ENCODE measurements at places on chromosomes 7 and 10.

- no peaks in the 10 kb centered on the region for H3K27me3 ChIP-seq
- DNase-seq, result no peak
- H3K4me1 ChIP-seq, result no peaks in the 10 kb centered on the region
- H3K27ac ChIP-seq, result no peak overlapping the region
- H3K36me3 ChIP-seq, result no peaks in the 10 kb centered on the region
- H3K4me3 ChIP-seq, result no peak overlapping the region
These were observed 712.2 kb upstream of the GHITM start for GRCh38 chr10:83427101-83427500.

DNA sequence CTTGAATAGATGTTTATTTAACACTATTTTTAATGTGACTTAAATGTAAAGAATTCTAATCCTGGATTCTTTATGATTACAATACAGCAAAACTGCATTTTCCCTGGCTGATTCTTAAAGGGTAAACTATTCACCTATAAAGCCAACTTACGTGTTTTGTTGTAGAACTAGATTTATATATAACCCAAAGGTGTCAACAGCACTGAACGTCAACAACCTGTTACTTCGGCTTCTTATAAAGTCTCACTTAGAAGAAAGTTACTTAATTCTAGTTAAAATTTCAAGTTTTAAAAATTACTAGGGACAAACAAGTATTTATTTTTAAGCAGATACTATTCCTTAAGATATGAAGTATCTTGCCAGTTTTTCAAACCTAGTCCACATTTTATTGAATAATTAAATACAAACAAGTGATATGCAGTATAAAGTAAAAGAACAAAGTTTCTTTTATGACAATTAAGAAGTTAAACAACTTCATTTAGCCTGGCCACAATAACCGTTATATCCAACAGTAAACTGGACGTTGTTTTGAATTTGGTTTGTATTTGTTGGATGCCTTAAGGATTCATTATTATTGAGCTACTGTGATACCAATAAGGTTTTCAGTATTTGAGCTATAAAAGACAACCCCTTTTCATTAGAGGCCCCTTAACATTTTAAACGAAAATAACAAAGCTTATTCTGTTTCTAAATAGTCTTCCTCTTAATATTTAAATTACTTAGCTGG, 83.1 kb downstream of the SNX10 start:
- H3K27me3 ChIP-seq, result peaks cover 80% of the 10 kb centered on the region
- H3K4me1 ChIP-seq, result no peaks in the 10 kb centered on the region
- DNase-seq, result no peak
- no peak overlapping the region for H3K27ac ChIP-seq

DNA sequence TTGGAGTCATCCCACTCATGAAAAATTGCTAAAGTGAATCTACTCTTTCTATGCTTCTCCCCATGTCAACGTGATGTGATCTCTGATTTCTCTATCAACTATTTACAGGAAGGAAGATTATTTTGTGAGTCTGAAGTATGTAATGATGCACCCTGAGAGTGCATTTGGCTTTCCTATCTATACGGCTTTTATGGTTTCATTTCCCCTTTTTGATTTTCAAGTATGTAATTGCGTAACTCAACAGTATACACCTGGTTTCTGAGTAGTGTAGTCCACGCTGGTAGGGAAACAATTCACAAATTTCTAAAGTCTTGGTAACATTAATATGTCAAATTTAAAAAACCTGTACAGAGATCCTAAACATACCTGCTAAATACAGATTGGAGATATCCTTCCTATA, 194.7 kb upstream of the SEMA3A start:
- no peaks in the 10 kb centered on the region for H3K27me3 ChIP-seq
- H3K4me1 ChIP-seq, result no peaks in the 10 kb centered on the region
- H3K27ac ChIP-seq, result no peak overlapping the region
- DNase-seq, result no peak

- DNase-seq, result no peak
- no peaks in the 10 kb centered on the region for H3K4me1 ChIP-seq
- H3K4me3 ChIP-seq, result no peak overlapping the region
- H3K36me3 ChIP-seq, result peaks cover 20% of the 10 kb centered on the region
- no peak overlapping the region for H3K27ac ChIP-seq
These were observed 35.4 kb downstream of the CDK13 start for GRCh38 chr7:39985398-39985918.

GRCh38 chr10:77456414-77456813, 181.2 kb downstream of the KCNMA1 start:
- H3K4me3 ChIP-seq, result no peak overlapping the region
- H3K27ac ChIP-seq, result no peak overlapping the region
- H3K27me3 ChIP-seq, result no peaks in the 10 kb centered on the region
- no peak for DNase-seq

DNA sequence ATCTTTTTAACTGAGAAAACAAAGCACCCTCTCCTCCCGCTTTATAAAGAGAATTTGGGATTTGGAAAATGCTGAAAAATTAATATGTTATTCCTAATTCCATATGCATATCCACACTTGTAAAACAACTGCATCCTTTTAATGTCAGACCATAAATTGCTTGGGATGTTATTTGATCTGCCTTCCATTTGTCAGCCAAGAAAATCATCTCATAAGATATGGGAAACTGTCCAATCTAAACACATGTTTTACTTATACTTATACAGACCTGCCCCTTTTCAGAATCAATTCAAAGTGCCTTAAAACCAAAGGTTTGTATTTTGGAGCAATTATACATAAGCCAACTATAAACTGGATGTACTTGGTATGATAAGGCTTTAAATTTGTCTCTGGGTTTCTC, 595.5 kb upstream of the PFKP start:
- no peak overlapping the region for H3K4me3 ChIP-seq
- no peaks in the 10 kb centered on the region for H3K36me3 ChIP-seq
- H3K27me3 ChIP-seq, result peaks cover 2% of the 10 kb centered on the region
- no peak for DNase-seq
- no peak overlapping the region for H3K27ac ChIP-seq

GRCh38 chr10:12549297-12549696, 199.9 kb downstream of the CAMK1D start:
- no peak overlapping the region for H3K27ac ChIP-seq
- no peaks in the 10 kb centered on the region for H3K27me3 ChIP-seq
- no peak for DNase-seq
- H3K4me3 ChIP-seq, result no peak overlapping the region
- no peaks in the 10 kb centered on the region for H3K4me1 ChIP-seq

GRCh38 chr7:32871624-32872371, 19.8 kb downstream of the KBTBD2 start:
- H3K27me3 ChIP-seq, result no peaks in the 10 kb centered on the region
- H3K27ac ChIP-seq, result no peak overlapping the region
- H3K4me3 ChIP-seq, result no peak overlapping the region
- peaks cover 77% of the 10 kb centered on the region for H3K36me3 ChIP-seq
- no peak for DNase-seq
- no peaks in the 10 kb centered on the region for H3K4me1 ChIP-seq

GRCh38 chr7:978049-978346, 2.6 kb upstream of the COX19 start:
- H3K4me1 ChIP-seq, result peaks cover 10% of the 10 kb centered on the region
- peaks cover 11% of the 10 kb centered on the region for H3K36me3 ChIP-seq
- no peak for DNase-seq
- no peak overlapping the region for H3K27ac ChIP-seq

DNA sequence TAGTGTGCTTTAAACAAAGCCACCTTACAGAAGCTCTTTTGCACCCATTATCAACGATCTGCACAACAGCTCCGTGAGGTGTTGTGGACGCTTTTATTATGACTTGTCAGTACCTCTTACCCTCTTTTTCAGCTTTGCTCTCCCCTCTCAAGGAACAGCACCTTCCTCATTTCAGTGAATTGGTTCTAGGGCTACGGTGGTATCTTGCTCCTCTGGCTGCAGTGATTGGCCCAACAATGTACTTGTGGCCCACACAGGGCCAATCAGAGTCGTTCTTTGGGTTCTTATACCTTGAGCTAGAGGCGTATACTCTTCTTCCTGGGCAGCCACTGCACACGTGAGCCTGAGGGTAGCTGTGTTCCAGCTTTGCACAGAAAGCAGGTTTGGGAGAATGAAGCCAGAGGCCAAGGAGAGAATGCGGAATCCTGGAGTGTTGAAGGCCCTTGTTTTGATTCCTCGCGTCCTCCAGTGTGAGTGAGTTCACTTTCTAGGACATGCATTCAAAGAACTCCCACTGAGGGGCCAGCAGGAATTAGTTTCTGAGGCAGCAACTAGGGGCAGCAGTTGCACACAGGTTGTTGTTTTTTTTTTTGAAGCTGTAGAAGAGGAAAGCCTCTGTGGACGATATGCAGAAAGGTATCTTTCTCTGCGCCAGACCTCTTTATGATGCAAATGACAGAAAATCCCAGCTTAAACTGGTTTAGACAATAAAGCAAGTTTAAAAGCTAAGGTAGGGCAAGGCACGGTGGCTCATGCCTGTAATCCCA, 49.8 kb upstream of the PDZD8 start:
- H3K27ac ChIP-seq, result no peak overlapping the region
- no peak overlapping the region for H3K4me3 ChIP-seq
- no peak for DNase-seq
- H3K4me1 ChIP-seq, result no peaks in the 10 kb centered on the region
- H3K27me3 ChIP-seq, result no peaks in the 10 kb centered on the region

DNA sequence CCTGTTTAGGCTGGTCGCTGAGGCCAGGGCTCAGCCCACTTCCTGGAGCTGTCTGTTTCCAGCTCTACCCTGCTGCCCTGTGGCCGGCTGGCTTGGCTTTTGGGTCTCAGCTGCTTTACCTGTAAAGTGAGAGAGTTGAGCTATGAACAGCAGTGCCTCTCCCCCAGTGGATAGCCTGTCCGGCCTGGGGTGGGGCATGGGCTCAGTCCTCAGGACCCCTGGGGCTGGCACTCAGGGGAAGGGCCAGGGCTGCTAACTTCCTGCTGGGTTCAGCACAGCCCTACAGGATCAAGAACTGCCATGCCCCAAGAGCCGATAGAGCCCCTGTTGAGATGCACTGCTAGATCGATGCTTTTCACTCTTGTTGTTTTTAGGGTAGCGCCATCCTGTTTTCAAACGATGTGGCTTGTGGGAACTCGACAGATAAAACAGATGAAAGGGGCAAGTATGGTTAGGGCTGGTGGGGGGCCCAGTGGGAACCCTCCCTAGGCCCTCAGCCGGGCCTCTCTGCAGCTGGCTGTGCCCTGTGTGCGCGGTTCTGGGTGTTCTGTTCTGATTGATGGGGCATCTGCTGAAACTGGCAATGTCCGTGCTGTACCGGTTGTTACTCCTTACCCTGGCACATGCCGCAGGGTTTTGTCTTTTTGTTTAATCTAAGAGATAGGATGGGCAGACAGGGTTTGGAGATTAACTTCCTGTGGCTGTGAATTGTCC, 10.0 kb upstream of the SFRP5 start:
- no peak overlapping the region for H3K27ac ChIP-seq
- H3K4me1 ChIP-seq, result peaks cover 10% of the 10 kb centered on the region
- H3K36me3 ChIP-seq, result no peaks in the 10 kb centered on the region
- H3K4me3 ChIP-seq, result no peak overlapping the region
- no peaks in the 10 kb centered on the region for H3K27me3 ChIP-seq

DNA sequence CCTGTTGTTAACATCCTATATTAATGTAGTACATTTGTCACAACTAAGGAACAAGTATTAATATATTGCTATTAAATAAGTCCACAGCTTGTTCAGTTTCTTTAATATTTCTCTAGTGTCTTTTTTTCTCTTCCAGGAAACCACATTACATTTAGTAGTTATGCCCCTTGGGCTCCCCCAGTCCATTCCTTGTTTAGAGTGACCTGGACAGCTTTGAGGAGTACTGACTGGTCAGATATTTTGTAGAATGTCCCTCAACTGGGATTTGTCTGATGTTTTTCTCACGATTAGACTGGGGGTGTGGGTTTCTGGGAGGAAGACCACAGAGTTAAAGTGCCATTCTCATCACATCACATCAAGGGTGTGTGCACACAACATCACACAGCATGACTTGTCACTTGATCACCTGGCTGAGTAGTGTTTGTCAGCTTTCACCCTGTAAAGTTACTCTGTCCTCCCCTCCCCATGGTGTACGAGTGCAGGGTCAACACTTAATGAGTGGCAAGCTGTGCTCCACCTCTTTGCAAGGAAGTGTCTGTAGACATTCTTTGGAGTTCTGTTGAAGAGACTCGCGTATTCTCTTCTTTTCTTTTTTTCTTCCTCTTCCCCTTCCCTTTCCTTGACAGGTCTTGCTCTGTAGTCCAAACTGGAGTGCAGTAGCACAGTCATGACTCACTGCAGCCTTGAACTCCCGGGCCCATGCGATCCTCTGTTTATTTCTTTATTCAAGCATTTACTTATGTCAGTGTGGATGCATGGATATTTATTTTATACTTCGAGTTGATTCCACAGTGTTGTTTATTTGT, 10.2 kb downstream of the LMTK2 start:
- DNase-seq, result peak; percentile 86
- H3K27me3 ChIP-seq, result no peaks in the 10 kb centered on the region
- peaks cover 35% of the 10 kb centered on the region for H3K4me1 ChIP-seq
- H3K4me3 ChIP-seq, result no peak overlapping the region
- H3K36me3 ChIP-seq, result no peaks in the 10 kb centered on the region

DNA sequence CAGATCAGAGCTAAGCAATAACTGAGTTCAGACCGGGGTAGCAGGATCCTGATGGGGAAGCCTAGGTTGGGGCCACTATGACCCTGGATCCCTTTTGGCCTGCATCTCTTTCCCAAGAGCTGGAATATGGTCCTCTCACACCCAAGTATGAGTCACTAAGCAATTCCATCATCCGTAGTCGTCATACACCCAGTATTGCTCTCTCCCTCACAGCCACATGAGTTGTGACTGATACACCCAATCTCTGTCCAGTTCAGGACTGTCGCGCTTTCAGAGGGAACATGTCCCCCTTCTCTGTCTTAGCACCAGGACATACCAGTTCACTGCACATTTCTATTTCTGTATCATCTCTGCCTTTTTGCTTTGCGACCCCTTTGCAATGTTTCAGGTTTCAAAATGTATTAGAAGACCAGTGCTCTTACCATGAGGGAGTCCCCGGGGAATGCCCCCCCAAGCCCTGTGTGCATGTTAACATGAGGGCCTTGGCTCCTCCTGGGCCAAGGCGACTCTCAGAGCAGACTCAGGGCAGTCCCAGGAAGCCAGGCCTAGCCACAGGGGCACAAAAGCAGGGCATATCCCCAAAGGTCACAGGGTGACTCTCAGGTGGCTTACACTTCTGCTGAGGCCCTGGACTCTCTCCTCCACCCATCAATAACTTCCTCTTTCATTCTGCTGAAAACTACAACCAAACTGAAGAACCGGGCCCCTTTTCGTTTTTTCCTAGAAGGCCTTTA, 75.3 kb upstream of the SAMD8 start:
- no peak for DNase-seq
- H3K4me1 ChIP-seq, result no peaks in the 10 kb centered on the region
- no peak overlapping the region for H3K27ac ChIP-seq
- H3K27me3 ChIP-seq, result no peaks in the 10 kb centered on the region
- H3K4me3 ChIP-seq, result no peak overlapping the region
- no peaks in the 10 kb centered on the region for H3K36me3 ChIP-seq

GRCh38 chr10:131749767-131750142, 151.1 kb upstream of the PPP2R2D start:
- H3K4me3 ChIP-seq, result no peak overlapping the region
- H3K4me1 ChIP-seq, result no peaks in the 10 kb centered on the region
- no peaks in the 10 kb centered on the region for H3K36me3 ChIP-seq
- no peaks in the 10 kb centered on the region for H3K27me3 ChIP-seq
- no peak overlapping the region for H3K27ac ChIP-seq
- DNase-seq, result no peak

GRCh38 chr10:23354630-23355279, 10.2 kb upstream of the C10orf67 start:
- no peak overlapping the region for H3K27ac ChIP-seq
- no peaks in the 10 kb centered on the region for H3K36me3 ChIP-seq
- H3K27me3 ChIP-seq, result no peaks in the 10 kb centered on the region
- H3K4me1 ChIP-seq, result no peaks in the 10 kb centered on the region
- no peak overlapping the region for H3K4me3 ChIP-seq

Measured in SJSA1 (cell line).